ENCODE measurements at places on chromosomes 1 and 21. TPM values are rescaled to one million over a fixed set of nuclear protein-coding genes. Genes with fewer than 3 reads are reported as not detected.

GRCh38 chr1:79638382-79638781, 631.9 kb upstream of the ADGRL4 start:
- no peak for DNase-seq

- DNase-seq: no peak
Observed at GRCh38 chr1:11748294-11749202, 12.6 kb downstream of the AGTRAP start.

The CR1L gene
- not detected for total RNA-seq

DNA sequence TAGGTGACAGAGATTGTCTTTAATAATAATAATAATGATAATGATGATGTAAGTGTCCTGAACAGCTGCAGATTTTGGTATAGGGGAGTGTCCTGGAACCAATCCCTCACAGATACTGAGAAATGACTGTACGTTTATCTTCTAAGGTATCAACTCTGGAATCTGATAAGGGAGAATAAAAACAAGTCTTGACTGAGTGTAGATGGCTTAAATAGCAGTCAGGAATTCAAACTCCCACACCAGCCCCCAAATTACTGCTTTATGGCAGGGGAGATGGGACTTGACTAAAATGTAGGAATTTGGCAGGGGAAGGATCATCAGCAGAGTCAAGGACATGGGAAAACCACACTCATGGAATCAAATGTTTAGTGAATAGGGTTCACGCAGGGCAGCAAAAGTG, 6.1 kb upstream of the VHLL start:
- DNase-seq: no peak

DNA sequence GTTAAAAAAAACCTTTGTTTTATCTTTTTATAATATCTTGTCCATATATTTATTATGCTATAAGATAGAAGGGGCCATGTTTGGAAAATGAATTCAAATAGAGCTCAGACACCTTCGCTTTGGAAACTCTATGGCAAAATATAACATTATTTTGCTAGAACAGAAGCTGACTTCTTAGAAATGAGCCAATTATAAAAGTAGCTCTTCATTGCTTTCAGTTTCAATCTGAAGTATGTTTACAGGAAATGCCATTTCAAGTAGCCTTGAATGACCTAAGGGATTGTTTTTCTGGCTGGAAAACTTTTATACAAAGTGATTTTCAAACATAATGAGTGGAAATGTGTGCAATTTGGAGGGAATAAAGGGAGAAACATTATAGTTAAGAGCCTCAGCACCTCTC, 37.8 kb upstream of the GBP5 start:
- no peak for DNase-seq

GRCh38 chr1:157073944-157074685, 25.5 kb downstream of the ETV3L start:
- peak; percentile 48 for DNase-seq

DNA sequence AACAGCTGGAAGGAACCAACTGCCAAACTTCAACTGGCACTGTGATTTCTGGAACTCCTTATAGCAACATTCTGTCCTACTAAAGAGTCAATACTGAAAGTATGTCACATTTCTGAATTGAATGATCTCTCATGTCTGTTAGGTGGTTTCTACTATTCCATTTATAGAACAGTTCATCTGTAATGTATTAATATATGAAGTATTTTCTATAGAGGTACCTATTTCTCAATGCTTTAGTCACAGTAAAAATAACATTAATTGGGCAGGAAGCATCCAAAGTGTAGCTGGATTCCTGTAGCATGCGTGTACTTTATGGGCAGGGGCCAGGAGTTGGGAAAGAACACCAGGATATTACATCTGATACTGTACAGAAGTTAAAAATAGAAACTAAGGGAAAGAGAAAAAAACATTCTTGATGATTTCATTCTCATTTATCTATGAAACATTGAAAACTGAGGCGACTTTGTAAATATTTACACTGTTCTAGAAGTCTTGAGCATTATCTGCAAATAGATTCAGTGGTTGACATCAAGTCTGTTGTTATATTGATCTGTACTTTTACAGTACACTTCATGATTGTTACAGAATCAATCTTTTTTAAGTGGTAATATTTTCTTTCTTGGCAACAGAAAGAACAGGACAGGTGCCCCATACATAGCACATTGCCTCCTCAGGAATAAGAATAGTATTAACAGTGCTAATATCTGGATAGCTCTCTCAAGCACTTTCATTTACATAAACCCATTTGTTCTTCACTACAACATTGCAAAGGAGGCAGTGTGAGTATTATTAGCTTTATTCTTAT, 6.2 kb upstream of the ZNF281 start:
- DNase-seq: no peak

The SMYD2 gene
- 38.4 TPM for total RNA-seq

- DNase-seq: no peak
Observed at GRCh38 chr1:109255097-109255651, 5.8 kb downstream of the CELSR2 start.

The THEMIS2 gene
- total RNA-seq: 19.6 TPM

GRCh38 chr21:33259428-33259827, 6.7 kb upstream of the IL10RB start:
- DNase-seq: no peak

DNA sequence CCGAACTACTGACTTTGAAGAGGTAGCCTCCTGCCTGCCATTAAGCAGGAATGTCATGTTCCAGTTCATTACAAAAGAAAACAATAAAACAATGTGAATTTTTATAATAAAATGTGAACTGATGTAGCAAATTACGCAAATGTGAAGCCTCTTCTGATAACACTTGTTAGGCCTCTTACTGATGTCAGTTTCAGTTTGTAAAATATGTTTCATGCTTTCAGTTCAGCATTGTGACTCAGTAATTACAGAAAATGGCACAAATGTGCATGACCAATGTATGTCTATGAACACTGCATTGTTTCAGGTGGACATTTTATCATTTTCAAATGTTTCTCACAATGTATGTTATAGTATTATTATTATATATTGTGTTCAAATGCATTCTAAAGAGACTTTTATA, 159.8 kb upstream of the SGIP1 start:
- no peak for DNase-seq

- no peak for DNase-seq
Observed at GRCh38 chr1:206013026-206013795, 10.0 kb upstream of the RAB7B start.

The CRABP2 gene
- 1.2 TPM for total RNA-seq

The SPRR2A gene
- total RNA-seq: not detected

The DISP3 gene
- total RNA-seq: 0.20 TPM

GRCh38 chr1:225341642-225342041, 86.2 kb downstream of the LBR start:
- no peak for DNase-seq

DNA sequence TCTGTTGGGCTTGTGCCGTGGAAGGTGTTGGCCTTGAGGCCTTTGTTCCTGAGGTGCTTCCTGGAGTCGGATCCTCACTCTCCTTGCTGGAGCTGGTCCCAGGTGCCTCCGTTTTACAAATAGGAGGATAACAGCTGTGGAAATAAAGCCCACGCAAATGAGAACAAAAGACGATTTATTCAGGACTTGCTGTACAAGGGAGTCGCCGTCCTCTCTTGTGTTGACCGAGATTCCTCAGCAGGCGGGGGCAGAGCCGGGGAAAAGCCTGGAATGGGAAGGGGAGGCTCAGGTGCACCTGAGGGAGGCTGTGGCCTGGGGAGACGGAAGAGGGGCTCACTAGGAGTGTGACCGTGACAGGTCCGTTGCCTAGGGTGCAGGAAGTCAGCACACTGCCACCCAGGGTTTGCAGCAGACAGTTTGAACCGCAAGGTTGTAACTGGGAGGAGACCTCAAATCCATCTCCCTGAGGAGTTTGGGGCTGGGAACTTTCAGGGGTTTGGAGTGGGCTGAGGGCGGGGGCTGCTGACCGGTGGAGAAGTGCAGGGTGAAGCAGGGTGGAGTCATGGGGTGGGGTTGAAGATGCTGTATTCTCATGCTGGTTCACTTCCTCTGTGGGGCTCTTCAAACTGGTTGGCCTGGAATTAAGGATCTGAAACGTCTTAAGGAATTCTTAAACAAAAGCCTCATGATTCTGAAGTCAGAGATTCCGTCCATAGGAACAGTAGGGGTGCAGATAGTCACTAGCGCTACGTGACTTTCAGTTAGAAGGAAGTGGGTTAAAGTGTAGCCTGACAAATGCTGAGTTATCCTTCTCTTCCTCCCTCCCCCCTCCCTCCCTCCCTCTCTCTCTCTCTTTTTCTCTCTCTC, 2.6 kb upstream of the CSTB start:
- no peak for DNase-seq

The SERPINC1 gene
- not detected for total RNA-seq

DNA sequence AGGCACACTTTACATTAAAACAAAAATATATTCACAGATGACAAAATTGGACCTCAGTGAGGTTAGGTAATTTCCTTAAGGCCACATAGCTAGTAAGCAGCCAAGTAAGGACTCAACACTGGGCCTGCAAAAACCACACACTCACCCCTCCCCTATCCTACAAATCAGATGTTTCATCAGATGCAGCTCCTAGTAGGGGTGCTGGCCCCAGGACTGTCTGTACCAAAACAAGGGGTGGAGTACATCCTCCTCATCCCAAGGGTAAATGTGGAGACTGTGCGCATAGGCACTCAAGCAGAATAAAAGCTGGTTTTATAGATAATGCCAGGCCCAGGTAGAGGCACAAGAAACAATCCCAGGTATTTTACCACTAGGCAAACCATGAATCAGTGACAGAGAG, 25.7 kb downstream of the URB1 start:
- no peak for DNase-seq

DNA sequence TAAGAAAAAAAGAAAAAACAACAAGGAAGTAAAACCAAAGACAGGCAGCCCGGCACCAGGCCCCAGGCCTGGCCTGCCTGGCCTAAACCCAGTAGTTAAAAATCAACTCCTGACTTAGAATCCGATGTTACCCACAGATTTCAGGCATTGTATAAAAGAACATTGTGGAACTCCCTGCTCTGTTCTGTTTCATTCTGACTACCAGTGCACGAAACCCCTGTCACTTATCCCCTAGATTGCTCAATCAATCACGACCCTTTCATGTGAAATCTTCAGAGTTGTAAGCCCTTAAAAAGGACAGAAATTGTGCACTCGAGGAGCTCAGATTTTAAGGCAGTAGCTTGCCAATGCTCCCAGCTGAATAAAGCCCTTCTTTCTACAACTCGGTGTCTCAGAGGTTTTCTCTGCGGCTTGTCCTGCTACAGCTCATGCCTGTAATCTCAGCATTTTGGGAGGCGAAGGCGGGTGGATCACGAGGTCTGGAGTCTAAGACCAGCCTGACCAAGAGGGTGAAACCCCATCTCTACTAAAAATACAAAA, 15.6 kb upstream of the MYOCOS start:
- DNase-seq: no peak

GRCh38 chr1:159223004-159223403, 18.3 kb downstream of the ACKR1 start:
- no peak for DNase-seq

The SPRR2G gene
- total RNA-seq: not detected

The IL12RB2 gene
- 40.2 TPM for total RNA-seq

DNA sequence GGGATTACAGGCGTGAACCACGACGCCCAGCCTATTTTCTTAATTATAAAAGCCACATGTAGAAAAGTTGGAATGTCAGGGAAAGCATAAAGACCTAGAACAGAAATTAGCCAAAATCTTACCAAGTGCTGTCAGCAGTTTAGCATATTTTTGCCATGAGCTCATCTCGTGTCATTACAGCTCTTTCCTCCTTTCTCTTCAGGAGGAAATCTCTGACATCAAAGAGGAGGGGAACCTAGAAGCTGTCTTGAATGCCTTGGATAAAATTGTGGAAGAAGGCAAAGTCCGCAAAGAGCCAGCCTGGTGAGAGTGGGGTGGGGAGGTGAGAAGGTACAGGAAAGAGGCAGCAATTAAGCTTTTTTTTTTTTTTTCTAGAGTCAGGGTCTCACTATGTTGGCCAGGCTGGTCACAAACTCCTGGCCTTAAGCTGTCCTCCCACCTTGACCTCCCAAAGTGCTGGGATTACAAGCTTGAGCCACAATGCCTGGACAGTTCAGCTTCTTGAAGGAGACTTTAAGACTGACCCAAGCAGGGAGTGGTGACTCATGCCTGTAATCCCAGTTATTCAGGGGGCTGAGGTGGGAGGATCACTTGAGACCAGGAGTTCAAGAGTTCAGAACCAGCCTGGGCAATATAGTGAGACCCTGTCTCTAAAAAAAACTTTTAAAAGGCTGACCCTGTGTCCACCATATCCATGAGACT, 8.4 kb upstream of the BGLAP start:
- no peak for DNase-seq

The FAM3B gene
- total RNA-seq: not detected

DNA sequence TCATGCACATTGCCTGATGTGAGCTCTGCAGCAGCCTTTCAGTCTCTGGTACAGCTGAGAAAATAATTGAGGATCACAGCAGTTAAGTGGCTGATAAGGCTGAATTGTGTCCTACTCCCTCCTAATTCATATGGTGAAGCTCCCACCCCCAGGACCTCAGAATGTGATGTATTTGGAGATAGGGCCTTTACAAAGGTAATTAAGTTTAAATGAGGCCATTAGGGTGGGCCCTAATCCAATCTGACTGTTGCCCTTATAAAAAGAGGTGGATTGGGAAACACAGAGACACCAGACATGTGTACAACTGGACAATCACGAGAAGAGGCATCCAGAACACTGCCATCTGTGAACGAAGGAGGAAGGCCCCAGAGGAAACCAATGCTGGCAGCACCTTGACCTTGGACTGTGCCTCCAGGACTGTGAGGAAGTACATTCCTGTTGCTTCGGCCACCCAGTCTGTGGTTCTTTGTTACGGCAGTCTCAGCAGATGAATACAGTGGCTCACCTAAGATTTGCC, 148.1 kb downstream of the TRABD2B start:
- DNase-seq: no peak

DNA sequence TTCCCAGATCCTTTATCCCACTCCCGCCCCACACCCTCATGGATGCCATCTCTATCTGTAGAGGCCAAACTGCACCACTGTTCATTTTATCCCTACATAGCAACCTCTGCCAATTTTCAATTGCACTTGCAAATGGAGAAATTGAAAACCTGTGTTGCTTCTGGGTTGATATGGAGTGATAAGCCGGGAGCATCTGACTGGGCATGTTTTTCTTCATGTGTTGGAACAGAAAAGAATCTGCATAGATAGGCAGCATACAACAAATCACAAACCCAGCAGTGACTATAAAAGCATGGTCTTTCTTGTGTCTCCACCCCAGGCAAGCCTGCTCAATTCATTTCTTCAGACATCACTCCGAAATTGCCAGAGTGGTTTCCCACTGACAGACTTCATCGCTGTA, 608.8 kb upstream of the CAMK1G start:
- DNase-seq: no peak
